HAP-1 (cell line): ENCODE measurements at places on chromosomes 3 and 15.

GRCh38 chr15:63998489-63998888, 47.8 kb downstream of the DAPK2 start:
- DNase-seq = no peak

DNA sequence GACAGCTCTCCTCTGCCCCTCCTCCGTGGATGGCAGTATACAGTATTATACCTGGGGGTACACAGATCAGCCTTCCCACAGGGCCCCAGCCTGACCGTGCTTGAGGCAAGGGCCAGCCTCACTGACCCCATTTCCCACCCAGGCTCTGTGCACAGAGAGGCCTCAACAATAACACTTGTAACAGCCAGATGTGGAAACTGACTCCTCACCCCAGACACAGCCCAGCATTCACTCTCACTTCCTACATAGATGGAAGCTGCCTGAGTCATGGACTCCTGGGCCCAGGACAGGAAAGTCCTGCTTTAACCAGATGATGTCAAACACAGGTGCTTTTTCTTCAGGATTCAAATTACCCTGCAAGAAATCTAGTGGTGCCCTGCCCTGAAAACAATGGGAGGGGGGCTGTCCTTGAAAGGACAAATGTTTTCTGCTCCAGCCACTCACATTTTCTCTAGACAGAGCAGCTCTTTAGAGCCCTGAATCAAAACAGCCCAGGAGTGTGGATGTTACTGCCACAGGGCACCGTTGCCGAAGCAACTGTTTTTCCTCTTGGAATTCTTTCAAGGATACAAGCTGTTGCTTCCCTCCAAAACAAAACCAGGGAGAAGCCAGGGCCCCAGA, 16.4 kb downstream of the CCDC12 start:
- no peak for DNase-seq

- no peak for DNase-seq
Measured at GRCh38 chr3:25056036-25056755, 371.9 kb upstream of the RARB start.

DNA sequence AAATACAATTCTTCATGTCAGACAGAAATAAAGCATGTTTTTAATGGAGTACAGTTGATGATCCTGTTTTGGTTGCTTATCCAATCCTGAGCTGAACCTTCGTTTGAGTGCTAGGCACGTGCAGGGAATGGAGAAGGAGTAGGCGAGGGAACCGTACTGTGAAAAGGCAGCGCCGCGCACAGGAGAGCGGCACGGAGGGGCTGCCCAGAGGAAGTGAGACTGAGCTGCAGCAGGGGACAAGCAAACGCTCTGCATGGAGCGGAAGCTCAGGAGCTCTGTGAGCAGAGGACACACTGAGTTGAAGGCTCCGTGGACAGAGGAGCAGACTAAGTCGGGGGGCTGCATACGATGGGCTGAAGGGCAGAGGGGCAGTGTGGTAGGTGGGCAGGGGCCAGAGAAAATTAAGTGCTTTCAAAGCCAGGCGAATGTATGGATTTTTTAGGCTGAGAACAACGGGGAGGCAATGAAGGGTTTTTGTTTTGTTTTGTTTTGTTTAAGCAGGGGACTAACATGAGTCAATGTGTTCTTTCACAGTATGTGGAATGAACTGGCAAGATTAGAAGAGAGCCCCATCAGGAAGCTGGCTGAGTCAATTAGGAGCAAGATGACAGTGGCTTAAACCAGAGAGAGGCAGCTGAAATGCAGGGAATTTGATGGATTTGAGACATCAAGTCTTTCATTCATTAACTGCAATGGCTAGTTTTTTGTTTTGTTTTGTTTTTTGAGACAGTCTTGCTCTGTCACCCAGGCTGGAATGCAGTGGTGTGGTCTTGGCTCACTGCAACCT, 23.8 kb upstream of the TM2D3 start:
- DNase-seq = no peak

DNA sequence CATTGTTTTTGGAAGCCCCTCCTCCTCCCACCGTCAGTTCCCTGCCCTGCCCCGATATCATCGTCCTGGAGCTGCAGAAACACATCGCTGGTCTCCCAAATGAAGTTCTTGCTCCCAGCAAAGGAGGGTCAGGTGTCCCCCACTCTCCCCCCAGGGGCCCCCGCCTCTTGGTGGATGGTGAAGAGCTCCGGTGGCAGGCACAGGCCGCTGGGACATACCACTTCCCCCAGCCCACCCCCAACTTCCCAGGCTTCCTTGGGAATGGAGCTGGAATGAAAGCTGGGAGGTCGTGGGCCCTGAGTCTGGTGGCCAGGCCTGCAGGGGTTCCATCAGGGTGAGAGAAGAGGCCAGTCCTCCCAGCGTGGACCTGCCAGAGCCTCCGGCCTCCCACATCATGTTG, 137.7 kb downstream of the CHSY1 start:
- no peak for DNase-seq

GRCh38 chr15:60425461-60425860, 27.7 kb upstream of the ANXA2 start:
- DNase-seq = no peak

DNA sequence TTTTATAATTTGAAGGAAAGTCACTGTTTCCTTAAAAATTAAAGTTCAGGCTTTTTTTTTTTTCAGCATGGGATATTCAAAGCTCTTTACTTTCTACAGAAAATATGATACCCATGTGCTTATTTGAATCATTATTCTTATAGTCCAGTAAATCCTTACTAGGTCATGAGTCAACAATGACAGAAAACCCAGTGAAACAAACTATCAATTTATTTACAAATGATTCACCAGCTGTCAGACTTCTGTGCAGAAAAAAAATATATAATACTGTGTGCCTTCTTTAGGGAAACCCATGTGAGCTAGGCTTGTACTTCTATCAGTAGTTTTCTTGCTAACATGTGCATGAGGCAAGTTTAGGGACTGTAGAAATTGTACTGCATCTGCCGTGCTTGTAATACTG, 1.2 kb downstream of the ACP3 start:
- DNase-seq = no peak

DNA sequence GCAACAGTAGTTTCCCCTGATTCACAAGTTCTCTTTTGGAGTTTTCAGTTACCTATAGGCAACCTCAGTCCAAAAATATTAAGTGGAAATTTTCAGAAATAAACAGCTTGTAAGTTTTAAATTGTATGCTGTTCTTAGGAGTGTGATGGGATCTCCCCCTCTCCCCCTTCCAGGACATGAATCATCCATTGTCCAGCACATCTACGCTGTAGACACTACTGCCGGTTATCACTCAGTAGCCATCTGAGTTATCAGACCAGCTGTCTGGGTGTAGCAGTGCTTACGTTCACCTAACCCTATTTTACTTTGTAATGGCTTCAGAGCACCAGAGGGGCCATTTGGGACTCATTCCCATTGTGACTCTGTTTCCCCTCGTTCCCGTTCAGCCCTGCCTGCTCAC, 96.7 kb upstream of the PLXNA1 start:
- no peak for DNase-seq

DNA sequence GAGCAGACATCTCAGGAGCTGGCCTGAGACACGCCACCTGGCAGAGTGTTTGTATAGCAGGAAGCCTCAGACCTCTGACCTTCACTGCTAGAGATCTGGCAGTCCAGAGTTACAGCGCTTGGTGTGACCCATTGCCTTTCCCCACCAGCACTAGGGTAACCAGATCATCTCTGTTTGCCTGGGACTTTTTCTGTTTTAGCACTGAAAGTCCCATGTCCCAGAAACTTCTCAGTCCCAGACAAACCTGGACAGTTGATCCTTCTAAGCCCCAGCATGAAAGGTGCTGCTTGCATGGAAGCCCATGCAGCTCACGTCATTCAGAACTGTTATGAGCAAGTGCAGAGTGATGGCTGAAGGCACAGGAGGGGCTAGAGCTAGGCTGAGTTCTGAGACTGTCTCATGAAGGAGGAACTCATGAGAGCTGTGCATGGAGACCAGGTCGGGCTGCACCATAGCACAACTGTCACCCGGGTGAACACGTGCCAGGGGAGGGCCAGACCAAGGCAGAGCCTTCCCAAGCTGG, 18.2 kb upstream of the AHSG start:
- no peak for DNase-seq

GRCh38 chr3:128392818-128393544, 73.7 kb downstream of the DNAJB8 start:
- no peak for DNase-seq

DNA sequence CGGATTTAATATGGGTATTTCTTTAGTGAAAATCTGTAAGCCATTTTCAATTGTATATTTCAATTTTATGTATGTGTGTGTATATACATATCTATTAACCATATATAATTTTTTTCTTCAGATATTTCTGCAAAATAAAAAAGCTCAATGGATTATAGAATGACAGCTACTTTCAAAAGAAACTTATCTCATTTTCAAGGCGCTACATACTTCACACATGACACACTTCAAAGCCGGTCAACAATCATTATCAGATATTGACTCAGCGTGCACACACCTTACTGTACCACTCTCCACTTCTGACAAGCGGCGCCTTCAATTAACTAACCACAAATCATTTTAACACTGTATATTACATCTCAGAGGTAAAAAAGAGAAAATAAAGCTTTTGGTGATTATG, 39.6 kb downstream of the ATP13A3 start:
- no peak for DNase-seq

DNA sequence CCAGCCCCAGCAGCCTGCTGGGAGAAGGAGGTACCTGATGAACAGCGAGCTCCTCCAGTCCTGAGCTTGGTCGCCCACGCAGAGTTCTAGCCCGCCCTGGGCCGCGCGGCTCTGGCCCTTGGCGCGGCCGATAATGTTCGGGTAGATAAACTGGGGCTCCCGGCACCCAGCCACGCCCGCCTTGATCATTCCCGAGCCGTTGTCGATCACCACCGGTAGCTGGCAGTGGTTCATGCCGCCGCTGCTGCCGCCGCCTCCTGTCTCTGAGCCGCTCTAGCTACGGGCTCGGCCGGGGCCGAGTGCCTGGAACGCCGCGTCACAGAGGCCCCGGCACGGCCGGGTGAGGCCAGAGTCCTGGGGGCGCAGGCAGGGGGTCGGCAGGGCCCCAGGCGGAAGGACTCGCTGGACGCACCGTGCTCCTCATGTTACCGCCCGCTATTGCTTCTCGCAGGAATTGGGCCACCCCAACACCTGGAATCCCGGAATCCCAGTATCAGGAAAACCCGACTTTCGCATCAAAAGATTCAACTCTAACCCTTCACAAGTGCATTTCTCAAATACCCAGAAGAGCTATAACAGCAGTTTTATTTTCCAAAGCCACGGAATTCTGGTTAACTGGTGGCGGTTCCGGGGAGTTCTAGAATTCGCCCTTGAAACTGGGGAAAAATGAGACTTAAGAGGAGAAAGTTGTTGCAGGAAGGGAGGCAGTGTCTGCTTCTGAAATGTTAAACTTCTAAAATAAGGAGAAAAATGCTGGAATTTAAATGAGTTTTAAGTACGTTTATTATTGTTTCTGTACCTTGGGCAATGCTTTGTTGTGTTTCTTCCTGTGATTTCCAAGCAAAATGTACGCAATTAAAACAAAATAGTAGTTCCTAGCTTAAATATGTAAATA, at the start of gene ACTRT3:
TSS of gene ACTRT3 (minus strand) at position 275 of the 895 bp plus-strand sequence. CDS start at position 234, 41 bp downstream.
- DNase-seq = peak; percentile 80

GRCh38 chr3:79204351-79204750, 563.4 kb downstream of the ROBO1 start:
- DNase-seq = peak; percentile 25
